ENCODE measurements at places on chromosomes 6 and 20.
A peak's percentile ranks its signal among the peaks of the same experiment; 100 is the strongest.

DNA sequence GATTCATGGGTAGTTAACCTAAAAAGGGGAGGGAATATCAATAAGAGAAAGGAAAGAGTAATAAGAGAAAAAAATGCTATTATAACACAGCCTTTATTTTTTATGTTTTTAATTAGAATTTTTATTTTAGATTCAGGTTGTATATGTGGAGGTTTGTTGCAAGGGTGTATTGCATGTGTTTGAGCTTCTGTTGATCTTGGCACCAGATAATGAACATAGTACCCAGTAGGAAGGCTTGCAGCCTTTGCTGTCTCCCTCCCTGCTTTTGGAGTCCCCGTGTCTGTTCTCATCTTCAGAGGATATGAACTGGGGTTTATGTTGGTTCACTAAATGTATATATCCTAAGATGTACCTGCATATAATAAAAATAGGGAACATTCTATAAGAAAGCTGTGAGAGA, 250.0 kb downstream of the UST start:
- DNase-seq: no peak

DNA sequence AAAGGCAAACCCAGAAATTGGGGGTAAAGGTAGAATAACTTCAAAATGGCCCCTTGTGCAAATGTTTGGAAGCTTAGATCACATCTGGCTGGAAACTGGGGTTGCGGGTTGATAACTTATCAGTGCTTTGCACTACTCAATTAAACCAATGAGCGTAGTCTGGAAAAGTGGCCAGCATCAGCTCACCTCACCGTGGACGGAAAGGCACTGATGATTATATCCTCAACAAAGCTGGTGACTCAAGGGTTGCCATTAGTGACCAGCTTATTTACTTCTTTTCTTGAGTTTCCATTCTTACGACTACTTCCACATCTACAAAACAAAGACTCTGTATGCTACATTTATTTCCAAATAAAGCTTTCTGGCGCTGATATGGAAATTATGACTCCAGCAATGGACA, 198.5 kb upstream of the HEY2 start:
- DNase-seq: no peak

- DNase-seq: no peak
These were observed 57.4 kb upstream of the CTNNBL1 start for GRCh38 chr20:37636212-37636975.

DNA sequence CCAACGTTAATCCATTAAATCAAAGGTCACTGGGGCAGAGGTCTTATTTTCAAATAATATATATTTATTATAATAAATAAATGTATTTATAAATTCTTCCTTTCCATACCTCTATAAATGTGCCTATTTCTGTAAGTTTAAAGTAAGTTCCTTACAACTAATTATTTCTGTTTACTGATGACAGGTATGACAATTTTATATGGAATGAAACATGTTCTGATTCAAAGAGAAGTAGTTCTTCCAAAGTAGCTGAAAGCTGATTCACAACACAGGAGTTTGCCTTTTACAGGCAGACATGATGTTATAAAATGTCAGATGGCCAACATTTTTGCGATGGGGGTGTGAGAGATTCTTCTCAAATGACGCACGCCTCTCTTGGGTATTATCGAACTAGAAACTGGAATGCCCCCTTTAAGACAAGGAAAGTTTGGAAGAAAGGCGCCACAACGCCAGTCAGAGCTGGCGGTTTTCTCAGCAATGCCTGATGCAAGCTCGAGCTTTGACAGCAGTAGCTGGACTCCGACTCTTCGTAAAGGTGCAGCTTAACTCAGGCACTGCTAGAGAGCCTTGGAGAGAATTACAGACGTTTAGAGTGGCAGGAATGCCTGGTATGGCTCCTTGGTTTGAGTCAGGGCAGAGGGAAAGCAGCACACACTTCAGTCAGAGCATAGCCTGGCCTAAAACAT, 92.1 kb downstream of the FOXC1 start:
- no peak for DNase-seq

DNA sequence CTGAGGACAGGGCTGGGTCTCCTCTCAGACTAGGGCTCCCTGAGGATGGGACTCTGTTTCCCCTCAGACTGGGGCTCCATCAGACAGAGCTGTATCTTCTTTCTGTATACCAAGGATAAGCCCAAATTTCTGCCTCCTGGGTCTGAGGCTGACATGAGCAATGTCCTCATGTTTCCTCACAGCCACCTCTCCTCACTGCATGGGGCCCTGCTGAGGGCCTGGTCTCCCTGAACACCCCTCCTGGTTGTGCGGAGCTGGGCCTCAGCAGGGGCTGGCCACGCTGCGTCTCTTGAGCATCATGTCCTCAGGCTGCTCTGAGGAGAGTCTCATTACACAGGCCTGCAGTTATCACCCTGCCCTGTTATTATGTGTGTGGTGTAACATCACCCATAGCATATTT, 144.6 kb downstream of the LRFN2 start:
- no peak for DNase-seq

GRCh38 chr6:46734867-46735719, at the start of gene PLA2G7:
Gene PLA2G7 (minus strand): TSS chr6:46735375. CDS start chr6:46722891, 12,484 bp downstream.
- peak; percentile 35 for DNase-seq
